ENCODE measurements at places on chromosomes 1 and 21.

- no peak for DNase-seq
Observed at GRCh38 chr1:220198186-220199005, 73.9 kb downstream of the RAB3GAP2 start.

DNA sequence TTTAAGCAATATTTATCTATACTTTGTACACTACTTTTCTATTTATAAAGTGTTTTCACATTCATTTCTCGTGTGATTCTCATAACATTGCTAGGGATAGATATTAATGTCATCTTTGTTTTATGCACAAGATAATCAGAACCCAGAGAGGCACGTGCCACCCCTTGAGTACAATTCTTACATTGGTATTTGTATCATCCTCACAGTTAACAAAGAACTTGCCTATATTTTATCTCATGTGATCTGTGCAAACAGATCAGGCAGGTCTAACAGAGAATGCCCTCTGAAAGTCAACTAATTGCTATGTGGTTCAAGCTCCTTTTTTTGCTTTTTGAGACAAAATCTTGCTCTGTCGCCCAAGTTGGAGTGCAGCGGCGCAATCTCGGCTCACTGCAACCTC is 604.5 kb downstream of the LMO4 start:
- DNase-seq, result no peak

DNA sequence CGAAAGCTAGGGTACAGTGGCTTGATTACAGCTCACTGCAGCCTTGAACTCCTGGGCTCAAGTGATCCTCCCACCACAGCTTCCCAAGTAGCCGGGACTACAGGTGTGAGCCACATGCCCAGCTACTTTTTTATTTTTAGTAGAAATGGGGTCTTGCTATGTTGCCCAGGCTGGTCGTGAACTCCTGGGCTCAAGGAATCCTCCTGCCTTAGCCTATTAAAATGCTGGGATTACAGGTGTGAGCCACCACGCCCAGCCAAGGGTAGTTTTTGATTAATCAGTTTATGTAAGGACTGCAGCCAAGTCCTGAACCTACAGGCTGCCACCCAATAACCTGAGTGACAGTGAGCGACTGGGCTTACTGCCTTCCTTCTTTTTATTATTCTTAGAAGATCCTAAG is 88.3 kb downstream of the PIK3R3 start:
- DNase-seq, result no peak

GRCh38 chr1:208043691-208044181 is 132.8 kb upstream of the CD34 start:
- no peak for DNase-seq

DNA sequence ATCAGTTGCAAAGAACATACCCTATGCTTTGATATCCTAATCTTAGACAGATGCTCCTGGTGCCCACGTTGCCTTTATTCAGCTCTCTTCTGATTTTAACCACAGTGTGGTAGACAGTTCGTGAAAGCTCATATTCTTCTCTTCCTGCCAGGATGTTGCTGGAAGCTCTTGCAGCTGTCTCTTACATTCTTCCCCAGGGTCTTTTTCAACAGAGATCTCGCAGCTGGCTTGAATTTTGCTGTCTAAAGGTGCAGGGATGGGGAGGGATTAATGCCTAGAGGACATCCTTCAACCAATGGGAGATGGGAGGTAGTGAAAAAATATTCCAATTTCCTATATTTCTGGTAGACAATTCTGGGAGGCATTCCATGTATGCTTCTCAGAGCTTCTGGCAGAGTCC is 150.0 kb upstream of the APP start:
- DNase-seq, result no peak

DNA sequence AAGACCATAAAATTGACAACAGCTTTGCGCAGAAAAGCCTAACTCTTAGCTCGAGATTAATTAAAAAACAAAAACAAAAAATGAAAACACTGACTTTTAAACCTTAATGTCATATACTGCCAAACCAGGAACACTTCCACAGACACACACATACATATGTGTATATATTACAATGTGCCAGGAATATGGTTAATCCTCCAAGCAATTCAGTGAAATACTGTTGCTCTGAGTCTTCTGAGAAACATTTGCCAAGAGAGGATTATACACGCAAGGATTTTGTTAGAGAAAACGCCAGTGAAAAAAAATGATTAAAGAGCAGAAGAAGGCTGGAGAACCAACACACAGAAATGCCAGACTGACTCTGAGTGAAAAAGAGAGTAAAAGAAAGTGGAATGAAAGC is 116.7 kb upstream of the CHRM3 start:
- no peak for DNase-seq

- DNase-seq, result peak; percentile 91
Observed at GRCh38 chr1:199742547-199742946, 285.0 kb upstream of the NR5A2 start.

DNA sequence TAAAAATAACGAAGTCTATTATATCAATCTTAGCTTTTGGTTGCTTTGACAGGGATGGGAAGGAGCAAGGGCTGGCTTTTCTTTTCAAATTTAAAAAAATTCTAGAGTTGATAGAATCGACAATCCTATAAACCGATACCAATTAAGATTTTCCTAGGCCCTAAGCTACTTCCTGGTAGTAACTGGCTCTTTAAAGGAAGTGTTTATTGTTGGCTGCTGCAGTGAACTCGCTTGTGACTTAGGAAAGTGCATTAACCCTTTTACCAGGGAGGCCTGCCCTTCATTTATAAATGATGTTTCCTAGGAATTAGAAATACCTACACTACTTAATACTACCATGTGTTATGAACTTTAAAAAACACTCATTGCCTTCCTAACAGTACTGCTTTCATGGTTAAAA is 33.2 kb downstream of the ATP5PF start:
- no peak for DNase-seq

- no peak for DNase-seq
Observed at GRCh38 chr1:65141394-65141793, 6.6 kb upstream of the AK4 start.

GRCh38 chr1:158147401-158147800 is 33.3 kb upstream of the CD1D start:
- DNase-seq, result no peak

- no peak for DNase-seq
Observed at GRCh38 chr1:100354971-100355394, 2.7 kb downstream of the CDC14A start.

DNA sequence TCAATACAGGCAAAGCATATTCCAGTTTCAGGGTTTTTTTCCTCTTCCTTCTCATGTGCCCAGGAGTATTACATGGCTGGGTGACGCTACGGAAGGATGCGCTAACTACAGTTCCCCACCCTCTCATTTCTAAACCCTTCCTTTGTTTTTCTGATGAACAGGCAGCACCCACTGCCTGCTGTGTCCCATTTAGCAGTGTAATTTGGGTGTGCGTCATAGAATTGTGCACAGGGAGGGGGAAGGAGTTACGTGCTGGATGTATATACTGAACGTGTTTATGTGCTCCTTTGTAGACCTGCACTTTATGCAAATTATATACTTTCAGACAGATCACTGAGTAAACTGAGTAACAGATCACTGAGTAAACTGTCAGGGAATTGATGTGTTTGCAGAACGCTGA is 44.5 kb downstream of the ELAPOR1 start:
- no peak for DNase-seq

DNA sequence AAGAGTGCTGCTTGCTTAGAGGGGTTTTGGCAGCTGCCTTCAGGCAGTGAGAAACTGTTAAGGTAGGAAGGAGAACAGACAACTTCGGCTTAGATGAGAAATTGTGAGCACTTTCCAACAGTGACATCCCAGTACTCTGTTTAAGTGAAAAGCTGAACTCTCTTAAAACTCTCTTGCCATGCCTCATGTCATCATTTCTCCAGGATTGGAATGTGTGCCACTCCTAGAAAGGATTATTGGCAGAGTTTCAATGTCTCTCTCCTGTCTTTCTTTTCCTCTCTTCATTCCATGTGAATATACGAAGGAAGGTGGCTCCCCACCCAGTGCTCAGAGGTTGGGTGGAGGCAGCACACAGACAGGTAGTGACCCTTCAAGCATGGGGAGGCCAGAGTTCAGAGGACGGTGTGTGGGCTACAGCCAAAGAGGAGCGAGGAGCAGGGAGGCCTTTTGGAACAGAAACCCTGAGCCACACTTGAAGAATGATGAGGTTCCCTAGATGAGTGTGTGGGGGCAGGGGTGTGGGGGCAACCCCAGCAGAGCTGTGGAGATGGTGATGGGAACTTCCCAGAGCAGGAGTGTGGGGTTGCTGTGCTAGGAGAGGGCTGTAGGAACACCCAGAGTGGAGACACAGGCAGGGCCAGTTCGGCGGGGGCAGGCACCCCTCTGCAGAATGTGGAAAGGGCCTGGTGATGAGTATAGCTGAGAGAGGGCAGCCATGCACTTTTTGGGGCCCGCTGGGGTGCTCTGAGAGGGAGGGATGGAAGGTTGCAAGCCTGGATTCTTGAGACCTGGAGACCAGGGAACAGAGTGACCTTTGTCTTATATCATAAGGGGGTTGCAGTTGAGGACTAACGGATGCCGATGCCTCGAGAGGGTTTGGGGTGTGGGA is 58.8 kb downstream of the GALNT2 start:
- peak; percentile 55 for DNase-seq

- DNase-seq, result no peak
Observed at GRCh38 chr1:151729966-151730291, 8.6 kb downstream of the RIIAD1 start.

DNA sequence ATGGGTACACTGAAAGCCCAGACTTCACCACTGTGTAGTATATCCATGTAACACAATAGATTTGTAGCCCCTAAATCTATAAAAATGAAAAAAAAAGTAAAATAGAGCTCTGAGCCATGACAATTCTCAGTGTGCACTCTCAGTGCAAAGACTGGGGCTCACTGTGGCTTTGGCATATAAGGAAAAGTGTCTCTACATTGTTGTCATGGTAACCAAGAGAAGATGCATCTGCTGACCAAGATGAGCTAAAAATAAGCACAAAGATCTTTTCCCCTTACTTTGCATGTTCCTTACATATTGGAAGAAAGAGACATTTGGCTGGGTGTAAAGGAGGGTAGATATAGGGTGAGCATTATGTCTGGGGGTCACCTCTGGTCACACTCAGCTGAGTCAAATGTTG is 12.0 kb downstream of the PGLYRP4 start:
- no peak for DNase-seq

GRCh38 chr1:18924221-18924691 is 21.9 kb upstream of the ALDH4A1 start:
- DNase-seq, result no peak

DNA sequence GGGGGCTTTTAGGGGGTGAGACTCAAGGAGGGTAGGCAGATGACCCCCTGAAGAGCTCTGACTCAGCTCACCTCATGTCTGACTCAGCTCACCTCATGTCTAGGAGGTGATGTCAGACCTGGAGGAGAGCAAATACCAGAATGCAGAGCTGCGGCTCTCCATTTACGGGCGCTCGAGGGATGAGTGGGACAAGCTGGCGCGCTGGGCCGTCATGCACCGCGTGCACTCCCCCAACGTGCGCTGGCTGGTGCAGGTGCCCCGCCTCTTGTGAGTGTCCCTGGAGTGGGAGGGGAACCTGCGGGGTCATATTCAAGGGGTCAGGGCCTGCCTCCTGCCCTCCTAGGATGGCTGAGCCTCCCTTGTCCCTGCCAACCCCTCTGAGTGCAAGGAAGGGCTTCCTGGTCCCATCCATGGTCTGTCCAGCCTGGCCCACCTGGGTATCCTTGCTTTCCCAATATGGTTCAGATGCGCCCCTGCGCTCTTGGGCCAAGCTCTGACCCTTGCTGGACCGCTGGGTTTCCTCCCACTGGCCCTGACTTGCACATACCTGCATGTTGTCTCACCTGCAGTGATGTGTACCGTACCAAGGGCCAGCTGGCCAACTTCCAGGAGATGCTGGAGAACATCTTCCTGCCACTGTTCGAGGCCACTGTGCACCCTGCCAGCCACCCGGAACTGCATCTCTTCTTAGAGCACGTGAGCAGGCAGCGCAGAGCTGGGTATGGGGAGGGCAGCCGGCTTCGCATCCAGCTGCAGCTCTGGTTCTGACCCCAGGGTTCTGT is 9.1 kb downstream of the AMPD2 start:
- DNase-seq, result no peak

DNA sequence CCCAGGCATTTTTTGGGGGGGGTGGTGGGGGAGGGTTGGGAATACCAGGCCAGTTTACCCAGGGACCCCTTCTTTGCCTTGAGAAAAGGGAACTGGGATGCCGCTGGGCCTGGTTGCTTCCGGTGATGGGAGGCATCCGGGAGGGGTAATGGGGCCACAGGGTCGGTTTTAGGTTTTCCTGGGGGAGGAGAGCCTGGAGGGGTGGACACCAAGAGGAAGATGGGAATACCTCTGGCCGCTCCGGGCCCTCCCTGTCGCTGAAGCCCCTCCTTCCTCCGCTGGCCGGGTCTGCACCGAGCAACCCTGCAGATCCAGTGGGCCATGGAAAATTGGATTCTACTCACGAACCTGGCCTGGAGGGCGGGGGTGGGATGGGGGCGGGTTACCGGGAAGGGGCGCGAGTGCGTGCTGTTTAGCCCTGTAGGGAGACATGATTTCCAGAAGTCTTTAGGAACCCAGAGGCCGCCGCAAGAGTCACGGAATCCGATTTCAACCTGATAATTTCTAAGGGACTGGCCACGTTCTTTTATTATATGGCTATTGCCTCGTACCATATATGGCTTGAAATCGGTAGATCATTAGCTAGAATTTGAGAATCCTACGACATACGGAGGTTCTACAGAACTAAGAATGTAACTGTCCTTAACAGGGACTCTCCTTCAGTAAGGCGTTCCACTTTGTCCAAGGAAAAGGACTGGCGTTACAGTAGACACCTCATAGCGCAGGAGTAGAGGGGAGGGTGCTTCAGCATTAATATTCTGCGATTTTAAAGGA is 749 bp downstream of the AKIRIN1 start:
- DNase-seq, result peak; percentile 32

- no peak for DNase-seq
Observed at GRCh38 chr1:109632671-109633346, 13.2 kb downstream of the AMPD2 start.

DNA sequence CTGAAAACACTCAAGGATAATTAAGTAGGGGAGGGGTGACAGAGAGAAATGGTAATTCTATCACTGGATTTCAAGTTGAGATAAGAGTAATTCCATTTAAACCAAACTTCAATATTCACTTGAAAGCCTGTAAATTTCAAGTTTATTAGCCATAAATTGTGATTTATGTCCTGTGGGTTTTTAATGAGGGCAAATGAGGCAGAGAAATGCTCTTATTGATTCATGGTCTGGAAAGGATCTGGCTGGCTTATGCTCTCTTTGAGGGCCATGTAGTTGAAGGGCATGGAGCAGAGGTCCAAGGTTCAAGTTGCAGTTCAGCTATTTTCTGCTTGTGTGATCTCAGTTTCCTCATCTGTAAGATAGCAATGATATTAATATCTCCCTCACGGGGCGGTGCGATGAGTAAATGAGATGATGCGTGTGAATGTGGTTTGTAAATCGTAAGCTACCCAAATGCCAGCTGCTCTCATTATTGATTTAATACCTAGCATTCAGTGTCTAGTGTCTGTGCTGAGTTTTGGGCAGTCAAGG is 12.3 kb downstream of the OLFML3 start:
- DNase-seq, result no peak

GRCh38 chr1:70072231-70072751 is 133.1 kb downstream of the LRRC40 start:
- no peak for DNase-seq

GRCh38 chr1:8232036-8232757 is 85.7 kb upstream of the SLC45A1 start:
- DNase-seq, result no peak

GRCh38 chr1:74686928-74687327 is 13.3 kb upstream of the ERICH3 start:
- DNase-seq, result no peak
